Dermis microvascular lymphatic vessel endothelial cell (primary cell): ENCODE measurements at places on chromosomes 16 and 17. TPM values are rescaled to one million over a fixed set of nuclear protein-coding genes. Genes with fewer than 3 reads are reported as not detected.

TNRC6C gene
- 5.5 and 7.2 TPM in 2 replicates for total RNA-seq

NPW gene
- total RNA-seq = 0.25 and 1.3 TPM in 2 replicates

EVPL gene
- total RNA-seq = under 0.01 TPM in 1 of 2 replicates, not detected in the other

FOXF1 gene
- 0.26 and 0.89 TPM in 2 replicates for total RNA-seq

ARHGDIG gene
- total RNA-seq = 0.13 TPM in 1 of 2 replicates, not detected in the other

ACSF3 gene
- total RNA-seq = 18.6 and 19.1 TPM in 2 replicates

NXPH3 gene
- total RNA-seq = 0.90 and 3.2 TPM in 2 replicates
